ENCODE measurements at places on chromosomes 5 and 9.
A peak's percentile ranks its signal among the peaks of the same experiment; 100 is the strongest.

DNA sequence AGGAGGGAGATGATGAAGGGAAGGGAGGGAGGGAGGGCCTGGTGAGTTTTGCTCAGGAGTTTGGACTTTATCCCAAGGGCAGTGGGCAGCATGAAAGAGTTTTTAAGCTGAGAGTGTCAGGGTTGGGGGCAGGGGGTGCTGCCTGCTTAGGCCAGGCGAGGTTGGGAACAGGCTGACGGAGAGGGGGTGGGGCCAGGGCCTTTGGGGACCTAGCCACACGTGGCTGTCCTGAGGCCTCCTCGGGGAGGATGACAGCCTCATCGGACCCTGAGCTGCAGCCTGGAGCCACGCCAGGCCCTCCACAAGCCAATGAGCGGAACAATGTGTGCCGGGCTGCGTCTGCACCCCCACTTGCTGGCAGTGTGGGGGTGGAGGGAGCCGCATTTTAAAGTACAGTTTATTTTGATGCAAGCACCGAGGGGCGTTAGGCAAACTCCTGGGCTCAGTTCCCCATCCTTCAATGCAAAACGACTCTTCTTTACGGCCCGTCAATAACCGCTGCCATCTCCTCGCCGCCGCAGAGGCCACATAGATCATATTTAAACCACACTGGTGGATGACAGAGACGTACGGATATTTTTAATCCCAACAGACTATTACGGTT, 5.3 kb upstream of the RXRA start:
- DNase-seq = no peak

DNA sequence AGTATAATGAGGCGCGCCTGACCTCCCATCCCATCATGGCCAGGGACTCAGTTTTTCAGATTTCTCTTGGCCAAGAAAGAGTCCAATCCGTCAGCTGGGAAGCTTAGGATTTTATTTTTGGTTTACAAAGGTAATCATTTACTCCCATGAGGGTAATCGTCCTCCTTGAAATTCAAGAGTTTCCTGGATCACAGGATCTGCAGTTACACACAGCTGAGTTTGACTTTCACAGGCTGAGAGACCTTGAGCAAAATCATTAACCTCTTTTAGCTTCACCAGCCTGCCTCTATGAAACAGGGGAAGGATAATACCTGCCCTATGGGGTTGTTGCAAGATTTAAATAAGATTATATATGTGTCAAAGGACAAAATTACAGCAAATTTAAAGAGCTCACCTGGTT, 15.4 kb upstream of the AK3 start:
- DNase-seq = no peak

DNA sequence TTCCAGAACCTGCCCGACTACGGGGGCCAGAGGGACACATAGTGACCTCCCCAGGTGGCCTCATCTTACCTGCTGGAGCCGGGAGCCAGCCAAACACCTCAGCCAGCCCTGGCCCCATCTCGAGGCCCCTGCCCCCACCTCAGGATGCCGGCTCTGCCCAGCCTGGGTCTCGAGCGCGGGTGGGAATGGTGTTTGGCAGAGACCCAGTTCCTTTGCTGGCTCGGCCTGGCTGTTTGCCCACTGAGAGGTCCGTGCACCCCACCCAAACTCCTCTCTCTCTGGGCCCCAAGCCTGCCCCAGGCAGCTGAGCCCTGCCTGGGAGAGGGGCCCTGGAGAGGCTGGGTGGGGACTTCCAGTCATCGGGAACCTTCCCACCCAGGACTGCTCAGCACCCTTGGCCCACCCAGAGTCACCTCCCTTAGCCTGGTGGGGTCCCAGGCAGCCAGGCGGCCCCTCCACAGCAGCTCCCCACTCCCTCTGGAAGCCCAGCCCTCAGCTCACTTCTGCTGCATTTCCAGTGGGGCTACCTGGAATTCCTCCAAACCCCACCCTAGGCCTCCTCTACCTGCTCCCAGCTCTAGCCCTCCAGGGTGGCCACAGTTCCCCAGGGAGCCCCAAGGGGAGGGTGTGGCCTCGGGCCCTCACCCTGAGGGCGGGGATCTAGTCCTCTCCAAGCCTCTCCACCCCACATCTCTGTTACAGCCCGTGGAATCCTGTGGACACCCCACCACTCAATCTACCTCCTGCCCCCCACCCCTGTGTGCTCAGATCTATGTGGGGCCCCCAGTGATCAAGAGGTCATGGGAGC, 42.4 kb upstream of the UBAC1 start:
- no peak for DNase-seq

GRCh38 chr9:5931657-5932056, 41.0 kb downstream of the MLANA start:
- no peak for DNase-seq

DNA sequence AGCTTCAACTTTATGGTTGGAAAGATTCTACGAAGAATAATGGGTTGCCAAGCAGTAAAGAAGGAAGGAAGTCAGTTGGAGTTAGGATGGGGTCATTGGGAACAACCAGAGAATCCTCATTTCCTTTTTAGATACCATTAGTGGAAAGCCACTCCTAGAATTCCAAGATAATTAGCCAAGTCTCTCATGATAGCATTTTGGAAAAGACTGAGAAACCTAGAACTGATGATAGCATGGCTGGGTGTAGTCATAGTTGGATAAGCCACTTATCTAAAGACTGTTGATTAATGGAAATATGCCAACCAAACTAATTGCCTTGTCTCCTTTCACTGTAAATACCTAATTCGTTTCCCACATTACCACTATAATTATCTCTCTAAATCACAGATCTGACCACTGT, 377.0 kb downstream of the GLIS3 start:
- no peak for DNase-seq

GRCh38 chr9:94805585-94805984, 79.1 kb downstream of the AOPEP start:
- no peak for DNase-seq

GRCh38 chr5:84290161-84290560, 94.5 kb downstream of the EDIL3 start:
- DNase-seq = no peak

GRCh38 chr5:148899993-148900392, 73.6 kb downstream of the ADRB2 start:
- no peak for DNase-seq

DNA sequence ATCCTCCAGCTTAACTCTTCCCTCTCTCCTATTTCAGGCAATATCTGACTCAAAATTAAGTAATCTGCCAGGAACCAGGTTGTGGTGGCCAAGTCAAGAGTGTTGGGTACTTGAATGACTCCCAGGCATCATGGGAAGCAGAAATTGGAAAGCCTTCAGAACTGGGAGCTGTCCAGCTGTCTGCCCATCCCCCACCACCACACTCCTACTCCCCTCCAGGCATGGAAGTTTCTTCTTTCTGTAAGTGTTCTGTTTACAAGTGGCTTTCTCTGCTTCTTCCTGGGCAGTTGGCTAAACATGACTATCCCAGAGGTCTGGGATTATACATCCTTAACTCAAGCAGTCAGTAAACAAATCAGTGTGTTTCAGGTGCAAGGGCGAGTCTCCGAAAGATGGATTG, 14.6 kb upstream of the PBX3 start:
- DNase-seq = no peak

GRCh38 chr5:96742538-96742937, 65.2 kb downstream of the ERAP1 start:
- no peak for DNase-seq

DNA sequence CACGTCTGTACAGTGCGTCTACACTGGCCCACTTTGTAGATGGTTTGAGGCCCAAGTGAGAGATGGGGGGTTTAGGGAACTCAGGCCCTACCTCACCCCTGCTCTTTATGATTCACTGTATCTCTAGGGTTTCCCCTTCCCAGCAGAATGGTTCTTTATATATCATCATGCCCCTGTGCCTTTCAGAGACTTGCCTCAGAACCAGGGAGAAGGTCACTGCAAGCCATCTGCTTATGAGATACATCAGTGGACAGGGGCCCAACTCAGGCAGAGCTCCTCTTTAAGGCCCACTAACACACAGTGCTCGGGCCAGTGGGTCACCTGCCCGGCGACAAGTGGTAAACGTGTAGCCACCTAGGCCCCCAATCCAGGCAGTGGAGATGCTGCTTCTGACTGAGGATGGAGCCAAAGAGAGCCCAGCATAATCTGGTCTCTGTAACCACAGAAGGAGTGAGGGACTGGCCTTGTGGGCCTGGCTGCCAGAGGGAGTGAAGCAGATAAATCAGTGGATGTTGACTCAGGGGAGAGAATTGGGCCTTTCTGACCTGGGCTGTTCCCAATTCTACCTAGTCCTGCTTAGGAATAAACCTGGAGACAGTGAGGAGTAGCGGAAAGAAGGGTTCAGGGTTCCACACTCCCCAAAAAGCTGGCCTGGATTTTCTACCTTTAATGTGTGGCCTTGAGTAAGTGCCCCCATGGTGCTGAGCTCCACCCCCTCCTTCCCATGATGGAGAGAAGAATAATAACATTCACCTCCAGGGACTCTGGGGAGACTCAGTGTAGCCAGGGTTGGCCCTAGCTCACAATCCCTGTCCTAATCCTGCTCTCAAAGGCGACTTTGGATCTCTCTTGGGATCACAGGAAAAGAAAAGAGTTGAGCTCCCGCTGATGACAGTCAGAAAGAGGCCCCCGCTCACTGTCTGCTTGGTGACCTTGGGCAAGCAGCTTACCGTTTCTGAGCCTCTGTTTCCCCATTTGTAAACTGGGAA, 2.8 kb upstream of the DUSP1 start:
- DNase-seq = no peak

- DNase-seq = no peak
Observed at GRCh38 chr5:112200131-112200530, 218.9 kb downstream of the EPB41L4A start.

DNA sequence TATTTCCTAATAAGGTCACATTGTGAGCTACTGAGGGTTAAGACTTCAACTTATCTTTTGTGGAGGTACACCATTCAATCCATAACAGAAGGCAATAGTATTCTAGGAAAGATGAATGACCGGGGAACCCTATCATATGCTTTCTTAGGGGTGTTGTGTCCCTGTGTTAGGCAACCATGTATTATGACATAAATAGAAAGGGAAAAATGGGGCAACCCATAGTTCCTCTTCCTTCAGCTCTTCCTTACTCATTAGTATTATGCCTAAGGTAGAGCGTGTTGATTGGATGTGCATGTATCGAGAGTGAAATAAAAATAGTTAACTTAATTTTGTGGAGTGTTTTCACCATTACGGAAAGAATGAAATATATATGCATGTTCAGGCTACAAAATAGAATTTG, 6.0 kb upstream of the CCNJL start:
- no peak for DNase-seq

- no peak for DNase-seq
Observed at GRCh38 chr9:83081846-83082245, 18.9 kb upstream of the RASEF start.

DNA sequence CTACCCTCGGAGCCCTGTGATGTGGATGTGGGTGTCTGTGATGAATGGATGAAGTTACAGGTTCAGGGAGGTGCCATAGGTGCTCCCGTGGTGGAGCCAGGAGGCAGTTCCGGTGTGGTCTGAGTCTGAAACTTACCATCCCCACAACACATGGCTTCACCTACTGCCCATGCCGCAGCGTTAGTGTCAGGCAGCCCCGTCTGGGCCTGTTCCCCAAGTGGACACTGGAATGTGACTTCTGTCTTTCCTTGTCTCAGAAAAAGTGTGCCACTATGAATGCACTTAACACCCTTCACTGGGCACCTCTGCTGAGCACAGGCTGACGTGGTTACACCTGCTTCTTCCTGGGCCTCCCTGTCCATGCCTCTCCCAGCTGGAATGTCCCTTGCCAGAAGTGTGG, 8.6 kb downstream of the ANKRD33B start:
- no peak for DNase-seq

DNA sequence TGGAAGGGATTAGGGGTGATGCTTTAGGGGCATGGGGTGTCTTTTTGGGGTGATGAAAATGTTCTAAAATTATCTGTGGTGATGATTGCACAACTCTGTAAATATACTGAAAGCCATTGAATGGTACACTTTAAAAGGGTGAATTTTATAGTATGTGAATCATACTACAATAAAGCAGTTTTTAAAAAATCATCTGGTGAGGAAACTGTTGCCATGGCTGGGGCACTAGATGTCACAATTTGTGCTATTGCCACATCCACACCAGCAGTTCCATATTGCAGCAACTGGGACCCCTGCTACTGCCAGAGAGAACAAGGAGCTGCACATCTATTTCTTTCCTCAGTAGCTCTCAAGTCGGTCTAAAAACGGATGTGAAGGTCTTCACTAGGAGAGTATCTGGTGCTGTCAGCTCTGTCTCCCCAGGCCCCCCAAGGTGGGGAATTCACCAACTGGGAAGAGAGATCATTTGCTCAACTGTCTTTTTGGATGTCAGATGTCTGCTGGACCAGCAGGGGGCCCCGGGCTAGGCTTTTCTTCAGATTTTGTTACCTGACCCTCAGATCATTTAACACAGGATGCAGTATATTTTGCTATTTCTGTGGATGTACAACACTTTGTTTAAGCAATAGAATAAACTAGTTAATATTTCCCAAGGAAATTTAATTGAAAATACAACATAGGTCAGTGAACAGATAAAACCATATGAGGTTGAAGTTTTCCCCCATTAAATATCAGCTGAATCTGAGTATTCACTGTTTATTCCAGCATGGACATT, 13.2 kb downstream of the CMYA5 start:
- peak; percentile 6 for DNase-seq

DNA sequence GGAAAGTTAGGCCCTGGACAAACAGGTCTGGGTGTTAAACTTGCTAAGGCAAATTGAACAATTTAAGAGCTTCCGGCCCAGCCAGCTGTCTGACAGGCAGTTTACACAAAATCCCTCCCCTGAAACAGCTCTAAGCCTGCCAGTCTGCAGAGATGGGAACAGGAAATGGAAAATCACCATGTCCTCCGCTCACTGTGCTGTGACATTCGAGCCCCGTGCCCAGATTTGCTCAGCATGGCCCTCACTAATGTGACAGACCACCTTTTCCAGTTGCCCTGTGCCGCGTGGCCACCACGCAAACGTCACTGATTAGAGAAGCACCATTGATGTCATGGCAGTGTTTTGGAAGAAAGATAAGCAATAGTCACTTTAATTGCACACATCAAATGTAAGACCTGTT, 41.0 kb downstream of the CCNJL start:
- DNase-seq = no peak

- DNase-seq = no peak
Observed at GRCh38 chr9:133691191-133691590, 47.0 kb downstream of the SARDH start.

GRCh38 chr5:154058055-154059038, 19.6 kb downstream of the MFAP3 start:
- no peak for DNase-seq

DNA sequence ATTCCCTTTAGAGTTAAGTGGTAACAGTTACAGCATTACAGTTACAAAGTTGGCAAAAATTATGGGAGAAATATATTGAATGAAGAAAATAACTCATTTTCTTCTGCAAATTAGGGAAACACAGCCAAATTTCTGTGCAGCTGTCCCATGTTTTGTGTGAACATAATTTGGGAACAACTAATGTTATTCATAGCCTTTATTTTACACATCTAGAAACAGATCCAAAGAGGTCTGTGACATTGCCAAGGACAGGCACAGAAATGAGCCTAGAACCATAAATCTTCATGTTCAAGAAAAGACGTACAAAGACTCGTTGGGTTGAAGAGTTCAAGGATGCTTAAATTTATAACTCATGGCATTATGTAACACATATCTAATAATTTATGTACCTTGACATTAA, 114.1 kb upstream of the TXNDC8 start:
- DNase-seq = no peak
